T-cell (primary cell): ENCODE measurements at places on chromosomes 5 and 9.

GRCh38 chr5:77168161-77168878 is 42.2 kb upstream of the PDE8B start:
- DNase-seq: no peak

DNA sequence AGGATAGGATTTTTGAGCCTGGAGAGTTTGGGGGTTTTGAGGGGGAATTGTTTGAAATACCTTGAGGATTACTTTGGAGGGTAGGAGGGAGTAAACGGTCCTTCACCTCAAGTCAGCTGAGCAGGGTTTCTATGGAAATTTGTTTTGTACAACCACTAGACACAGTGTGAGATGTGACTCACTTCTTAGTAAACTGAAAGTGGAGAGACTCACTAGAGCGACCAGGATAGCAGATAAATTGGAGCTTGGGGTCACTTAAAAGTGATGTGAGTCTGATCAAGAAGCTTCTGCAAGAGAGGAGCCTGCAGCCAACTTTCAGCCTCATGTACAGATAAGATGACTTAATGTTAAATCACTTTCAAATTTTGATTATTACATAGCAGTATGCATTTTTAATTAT is 1945.9 kb upstream of the NUDT12 start:
- DNase-seq: no peak

GRCh38 chr5:144028636-144029035 is 141.8 kb downstream of the YIPF5 start:
- no peak for DNase-seq

- DNase-seq: no peak
Measured at GRCh38 chr5:137142764-137143605, 356.1 kb downstream of the SPOCK1 start.

DNA sequence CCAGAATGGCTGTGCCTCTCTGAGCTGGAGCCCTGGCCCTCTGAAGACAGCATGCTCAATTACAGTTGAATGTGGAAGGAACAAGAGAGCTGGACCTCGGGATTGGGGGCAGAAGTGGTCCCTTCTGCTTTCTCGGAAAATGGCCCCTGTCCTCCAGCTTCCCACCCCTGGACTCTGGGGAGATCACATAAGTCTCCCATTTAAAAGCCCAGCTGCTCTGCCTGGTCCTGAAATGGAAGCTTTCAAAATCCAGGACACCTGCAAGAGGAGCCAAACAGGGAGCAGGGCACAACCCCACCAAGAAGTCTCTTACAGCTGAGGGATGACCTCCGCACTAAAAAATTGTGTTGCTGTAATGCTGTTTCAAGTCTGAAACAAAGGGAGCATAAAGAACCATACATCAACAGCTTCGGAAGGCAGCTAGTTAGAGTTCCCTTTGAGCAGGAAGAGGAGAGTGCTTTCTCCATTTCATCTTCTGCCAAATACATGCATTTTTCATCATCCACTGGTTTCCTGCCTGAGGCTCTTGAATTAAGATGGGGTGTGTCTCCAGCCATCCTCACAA is 48.2 kb downstream of the TGFBI start:
- DNase-seq: no peak

- DNase-seq: no peak
Measured at GRCh38 chr5:36703245-36703860, 96.9 kb downstream of the SLC1A3 start.

GRCh38 chr5:169583101-169583423 is 511 bp upstream of the SPDL1 start:
- no peak for DNase-seq

DNA sequence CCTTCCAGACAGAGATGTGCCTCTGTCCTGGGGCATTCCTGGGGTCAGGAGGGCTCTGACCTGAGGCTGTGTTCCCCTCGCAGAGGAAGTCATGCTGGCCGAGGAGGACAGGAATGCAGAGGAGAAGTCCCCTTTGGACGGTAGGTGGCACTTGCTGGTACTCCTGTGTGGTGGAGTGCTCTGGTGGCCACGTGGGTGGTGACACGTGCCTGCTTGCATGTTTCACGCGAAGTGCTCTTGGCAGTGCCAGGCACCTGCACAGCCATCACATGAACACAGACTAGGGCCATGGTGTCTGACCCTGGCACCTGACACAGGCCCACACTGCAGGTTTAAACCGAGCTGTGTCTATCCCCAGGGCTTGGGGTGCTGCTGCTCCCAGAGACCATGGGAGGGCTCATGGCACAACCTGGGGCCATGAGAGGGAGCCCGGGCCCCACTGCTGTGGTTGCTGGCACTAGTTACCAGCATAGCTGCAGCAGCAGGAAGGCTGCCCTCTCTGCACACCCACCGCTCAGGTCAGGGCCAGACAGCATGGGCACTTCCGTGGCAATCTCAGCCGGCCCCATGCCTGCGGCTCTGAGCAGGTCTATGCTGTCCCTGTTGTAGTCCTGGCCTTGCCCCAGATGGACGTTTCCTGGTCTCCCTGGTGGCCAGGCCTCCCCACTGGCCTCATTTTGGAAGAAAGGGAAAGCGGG is 79.3 kb downstream of the CACNA1B start:
- DNase-seq: no peak

DNA sequence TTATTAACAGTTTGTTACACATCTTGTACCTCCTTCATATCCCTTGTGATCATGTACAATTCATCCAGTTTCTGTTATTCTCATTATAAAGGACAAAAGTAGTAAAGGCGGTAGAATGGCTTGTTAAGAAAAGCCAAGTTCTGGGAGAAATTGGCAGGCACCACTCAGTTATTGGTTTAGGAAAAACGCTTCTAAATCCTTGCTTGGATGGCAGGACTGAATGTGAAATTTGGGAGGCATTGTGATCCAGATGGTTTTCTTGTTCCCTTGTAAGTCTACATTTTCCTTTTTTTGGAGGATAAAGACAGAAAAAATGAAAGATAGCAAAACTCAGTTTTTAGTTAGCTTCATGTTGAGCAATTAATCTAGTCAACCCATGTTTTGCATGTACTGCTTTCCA is 130.2 kb downstream of the MAT2B start:
- no peak for DNase-seq

GRCh38 chr9:69611221-69611620 is 61.0 kb downstream of the APBA1 start:
- no peak for DNase-seq

DNA sequence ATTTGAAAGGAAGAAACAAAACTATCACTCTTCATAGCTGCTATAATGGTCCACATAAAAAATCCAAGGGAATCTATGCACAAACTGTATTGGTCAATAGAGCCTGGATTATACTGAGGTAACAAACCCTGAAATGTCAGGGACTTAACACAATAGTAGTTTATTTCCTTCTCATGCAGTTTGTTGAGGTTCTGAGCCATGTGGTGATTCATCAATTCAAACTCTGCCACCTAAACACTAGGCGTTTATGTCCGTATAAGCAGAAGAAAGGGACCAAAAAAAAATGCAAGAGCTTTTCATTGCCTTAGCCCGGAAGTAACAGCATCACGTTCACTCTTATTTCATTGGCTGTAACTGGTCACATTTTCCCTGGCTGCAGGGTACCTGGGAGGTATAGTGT is 464.7 kb downstream of the ZSWIM6 start:
- DNase-seq: no peak

DNA sequence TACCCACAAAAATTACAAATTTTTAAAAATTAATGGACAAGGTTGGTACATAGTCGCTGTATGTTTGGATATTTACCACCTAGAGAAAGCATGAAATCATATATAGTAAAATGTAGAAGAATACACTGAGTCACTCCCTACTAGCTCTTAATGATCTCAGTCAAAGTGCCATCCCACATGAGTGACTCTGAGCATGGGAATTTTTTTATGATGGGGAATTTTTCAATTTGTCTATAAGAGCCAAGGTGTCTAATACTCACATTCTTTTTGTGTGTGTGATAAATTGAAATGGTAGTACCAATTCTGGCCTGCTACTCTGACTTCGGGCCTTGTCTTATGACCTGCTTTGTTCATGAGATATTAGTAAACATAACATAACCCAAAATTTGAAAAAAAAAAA is 483.2 kb downstream of the CDH10 start:
- DNase-seq: no peak

DNA sequence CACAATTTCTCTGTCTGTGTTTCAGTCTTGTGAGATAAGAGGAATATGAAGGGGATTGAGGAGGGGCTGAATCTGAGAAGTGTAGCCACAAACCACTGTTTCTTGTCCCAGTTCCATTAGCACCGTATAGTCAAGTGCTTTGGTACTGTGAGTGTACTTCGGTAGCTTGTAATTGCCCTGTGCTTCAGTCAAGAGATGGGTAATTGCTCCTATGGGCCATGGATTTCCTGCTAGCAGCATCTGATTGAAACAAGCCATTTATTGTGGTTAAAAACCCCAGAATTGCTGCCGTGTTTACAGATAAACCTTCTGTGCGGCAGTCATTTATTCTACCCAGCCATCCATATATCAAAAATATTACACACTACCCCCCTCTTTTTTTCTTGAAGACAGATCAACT is 98.6 kb downstream of the MAT2B start:
- no peak for DNase-seq

DNA sequence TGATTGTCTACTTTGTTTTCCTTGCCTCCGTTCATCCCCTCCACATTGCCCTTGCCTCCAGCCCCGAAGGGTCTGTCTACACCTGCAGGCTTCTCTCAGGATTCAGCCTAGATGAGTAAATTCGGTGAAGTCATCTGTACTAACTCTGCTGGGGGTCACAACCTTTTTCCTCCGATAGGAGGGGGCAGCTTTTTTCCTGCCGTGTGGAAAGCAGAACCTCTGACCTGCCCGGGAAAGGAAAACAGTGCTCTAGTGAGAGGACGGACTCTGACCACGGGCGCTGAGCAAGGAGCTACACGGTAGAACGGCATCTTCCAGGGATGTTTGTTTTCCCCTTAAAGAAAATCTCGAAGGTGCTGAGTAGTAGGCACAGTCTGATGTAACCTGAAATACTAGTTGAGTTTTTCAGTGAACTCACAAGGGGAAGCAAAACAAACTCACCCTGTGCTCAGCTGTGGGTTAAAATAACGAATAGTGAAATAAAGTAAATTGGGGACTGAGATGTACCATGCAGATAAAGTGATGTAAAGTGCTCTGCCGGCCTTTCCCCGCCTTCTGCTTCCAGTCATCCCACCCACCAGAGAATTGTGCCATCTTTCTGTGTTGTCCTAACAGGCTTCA is 281.8 kb downstream of the AOPEP start:
- DNase-seq: no peak

DNA sequence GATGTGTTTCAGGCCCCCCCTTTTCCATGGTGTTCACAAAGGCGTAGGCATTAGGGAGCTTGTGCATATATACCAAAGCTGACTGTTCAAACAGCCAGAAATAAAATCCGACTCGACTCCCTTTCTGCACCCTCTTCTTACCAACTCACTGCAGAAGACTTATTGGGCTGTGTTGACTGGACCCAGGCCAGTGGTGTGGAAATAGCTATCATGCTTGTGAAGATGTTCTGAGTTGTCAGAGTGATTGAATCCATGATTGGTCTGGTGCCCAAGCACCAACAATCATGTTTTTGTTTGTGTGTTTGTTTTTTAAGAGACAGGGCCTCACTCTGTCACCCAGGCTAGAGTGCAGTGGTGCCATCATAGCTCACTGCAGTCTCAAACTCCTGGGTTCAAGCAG is 21.6 kb downstream of the TJP2 start:
- DNase-seq: no peak

GRCh38 chr9:130382096-130382495 is 62.7 kb upstream of the ASS1 start:
- DNase-seq: no peak

- no peak for DNase-seq
Measured at GRCh38 chr5:119302916-119303897, 52.6 kb upstream of the TNFAIP8 start.

- no peak for DNase-seq
Measured at GRCh38 chr5:100188778-100189177, 346.4 kb upstream of the FAM174A start.

DNA sequence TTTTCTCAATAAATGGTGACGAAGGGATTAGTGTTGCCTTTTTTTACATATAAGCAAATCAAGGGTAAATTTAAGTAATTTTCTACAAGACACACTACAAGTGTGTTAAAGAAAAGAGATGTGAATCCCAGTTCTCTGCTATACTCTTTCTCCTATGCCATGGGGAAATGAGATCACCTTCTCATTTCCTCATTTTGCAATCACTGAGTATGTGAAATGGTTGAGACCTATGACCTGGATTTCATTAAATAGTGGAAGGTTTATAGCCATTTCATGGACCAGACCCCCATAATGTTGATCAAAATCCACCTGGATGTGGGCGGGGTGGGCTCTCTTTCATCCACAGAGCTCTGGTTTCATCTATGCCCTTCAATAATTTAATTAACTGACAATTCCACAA is 66.9 kb upstream of the SLIT3 start:
- no peak for DNase-seq

GRCh38 chr9:6055216-6055615 is 39.8 kb upstream of the RANBP6 start:
- no peak for DNase-seq

DNA sequence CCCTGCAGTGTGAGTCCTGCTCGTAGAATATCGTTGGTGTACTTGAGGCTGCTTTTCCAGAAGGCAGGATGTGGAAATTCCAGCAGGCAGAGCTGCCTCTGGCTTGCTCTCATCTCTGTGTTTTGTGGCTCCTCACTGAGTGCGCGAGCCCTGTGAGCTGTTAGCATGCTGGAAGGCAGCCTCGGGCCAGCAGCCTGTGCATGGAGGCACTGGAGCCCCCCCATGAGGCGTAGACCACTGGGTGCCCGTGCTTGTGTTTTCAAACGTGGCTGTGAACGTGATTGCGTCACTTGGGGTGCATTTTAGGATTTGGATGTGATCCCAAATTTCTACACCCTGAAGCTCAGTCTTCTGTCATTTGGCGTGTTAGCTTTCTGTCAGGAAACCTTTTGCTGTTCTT is 3.2 kb downstream of the WDR5 start:
- no peak for DNase-seq

GRCh38 chr5:82045554-82046275 is 73.9 kb downstream of the ATG10 start:
- no peak for DNase-seq

DNA sequence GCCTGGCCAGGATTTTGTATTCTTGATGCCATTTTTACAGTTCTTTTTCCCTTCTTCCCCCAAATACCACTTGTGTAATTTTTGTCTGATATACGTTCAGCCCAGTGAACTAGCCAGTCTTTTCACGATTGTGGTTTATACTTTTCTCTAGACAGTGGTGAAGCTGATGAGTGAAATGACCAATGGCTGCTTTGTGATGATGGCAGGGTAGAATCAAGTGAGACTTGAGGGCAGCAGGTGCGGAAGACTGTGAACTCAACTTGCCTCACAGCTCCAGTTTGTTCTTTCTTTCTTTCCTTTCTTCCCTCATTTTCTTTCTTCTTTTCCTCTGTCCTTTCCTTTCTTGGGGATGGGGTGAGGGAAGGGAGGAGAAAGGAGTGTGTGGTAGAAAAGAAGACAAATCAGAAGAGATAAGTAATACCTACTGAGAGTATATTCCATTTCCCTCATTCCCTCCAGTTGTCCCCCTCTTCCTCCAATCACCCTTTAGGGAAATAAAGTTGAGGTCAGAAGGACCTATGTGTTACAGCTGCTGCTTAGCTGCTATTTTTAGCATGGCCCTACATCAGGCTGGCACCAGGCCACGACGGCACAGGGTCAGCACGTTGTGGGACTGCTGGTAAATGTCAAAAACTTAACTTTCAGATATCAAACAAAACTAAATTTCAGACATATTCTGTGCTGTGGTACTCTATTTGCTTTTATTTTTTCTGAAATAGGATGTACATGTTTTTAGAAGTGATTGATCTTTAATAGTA is 12.3 kb downstream of the ZSWIM6 start:
- no peak for DNase-seq

GRCh38 chr5:17440766-17441165 is 57.3 kb upstream of the TAF11L2 start:
- no peak for DNase-seq
